ENCODE measurements at places on chromosomes 12 and 14. TPM values are rescaled to one million over a fixed set of nuclear protein-coding genes. Genes with fewer than 3 reads are reported as not detected.

RNASE7 gene
- not detected for total RNA-seq

CCDC184 gene
- total RNA-seq: 0.61 TPM

TRMT61A gene
- 11.6 TPM for total RNA-seq

PRH2 gene
- total RNA-seq: not detected

SMIM41 gene
- 6.1 TPM for total RNA-seq

RPGRIP1 gene
- total RNA-seq: 1.7 TPM

RDH5 gene
- 6.0 TPM for total RNA-seq

ERC1 gene
- total RNA-seq: 54.3 TPM

FGF6 gene
- total RNA-seq: not detected

DNA sequence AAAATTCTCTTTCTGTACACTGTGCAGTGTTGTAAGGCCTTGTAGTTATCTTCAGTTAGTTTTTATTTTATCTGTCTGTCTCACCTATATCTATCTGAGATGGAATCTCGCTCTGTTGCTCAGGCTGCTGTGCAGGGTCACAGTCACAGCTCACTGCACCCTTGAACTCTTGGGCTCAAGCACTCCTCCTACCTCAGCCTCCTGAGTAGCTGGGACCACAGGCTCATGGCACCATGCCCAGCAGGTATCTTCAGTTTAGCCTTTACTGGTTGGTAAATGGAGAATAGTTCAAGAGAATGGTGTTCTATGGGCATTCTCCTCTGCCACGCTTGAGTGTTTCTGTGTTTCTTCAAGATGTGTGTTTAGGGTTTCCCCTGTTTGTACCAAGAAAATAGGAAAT, 13.6 kb downstream of the TULP3 start:
- H3K4me3 ChIP-seq: no peak overlapping the region
- H3K27me3 ChIP-seq: no peaks in the 10 kb centered on the region
- H3K36me3 ChIP-seq: peaks cover under 1% of the 10 kb centered on the region
- peaks cover 8% of the 10 kb centered on the region for H3K4me1 ChIP-seq
- DNase-seq: no peak

- H3K4me3 ChIP-seq: no peak overlapping the region
- no peaks in the 10 kb centered on the region for H3K27me3 ChIP-seq
- no peak overlapping the region for H3K27ac ChIP-seq
- no peak for DNase-seq
Observed at GRCh38 chr12:26361964-26362363, 166.6 kb downstream of the SSPN start.

DNA sequence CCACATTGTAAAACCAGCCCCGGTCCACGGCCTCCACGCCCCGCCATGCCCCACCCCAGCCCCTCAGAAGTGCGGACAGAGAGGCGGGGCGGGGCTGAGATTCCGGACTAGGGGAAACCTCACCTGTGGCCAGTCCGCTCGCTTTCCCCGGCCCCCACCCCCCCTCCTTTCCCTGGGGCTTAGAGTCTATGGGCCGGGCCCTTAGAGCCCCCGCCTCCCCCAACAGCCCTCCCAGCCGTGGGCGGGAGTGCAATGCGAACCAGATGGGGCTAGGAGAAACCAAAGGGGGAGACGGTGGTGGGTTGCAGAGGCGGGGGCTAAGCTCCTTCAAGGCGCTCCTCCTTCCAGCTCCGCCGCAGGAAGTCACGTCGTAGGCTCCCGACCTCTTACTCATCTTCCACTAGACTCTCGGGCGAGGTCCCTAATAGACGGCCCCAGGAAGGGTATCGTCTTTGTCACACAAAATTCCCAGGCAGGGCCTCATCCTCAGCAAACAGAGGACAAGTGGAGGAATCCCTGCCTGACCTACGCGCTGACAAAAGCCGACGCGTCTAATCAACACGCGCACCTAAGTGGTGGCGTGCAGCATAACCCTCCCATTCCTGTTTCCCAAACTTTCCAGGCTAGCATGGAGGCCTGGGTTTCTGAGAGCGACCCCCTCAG, 1.1 kb upstream of the NAB2 start:
- H3K36me3 ChIP-seq: peaks cover 20% of the 10 kb centered on the region
- DNase-seq: peak; percentile 97
- peak overlapping the region; percentile 63 for H3K4me3 ChIP-seq
- H3K4me1 ChIP-seq: peaks cover 31% of the 10 kb centered on the region

- H3K4me3 ChIP-seq: peak overlapping the region; percentile 29
- DNase-seq: no peak
- H3K27me3 ChIP-seq: peaks cover 47% of the 10 kb centered on the region
- no peaks in the 10 kb centered on the region for H3K36me3 ChIP-seq
- H3K4me1 ChIP-seq: peaks cover 6% of the 10 kb centered on the region
Observed at GRCh38 chr12:125331342-125332052, 266.3 kb downstream of the AACS start.

DNA sequence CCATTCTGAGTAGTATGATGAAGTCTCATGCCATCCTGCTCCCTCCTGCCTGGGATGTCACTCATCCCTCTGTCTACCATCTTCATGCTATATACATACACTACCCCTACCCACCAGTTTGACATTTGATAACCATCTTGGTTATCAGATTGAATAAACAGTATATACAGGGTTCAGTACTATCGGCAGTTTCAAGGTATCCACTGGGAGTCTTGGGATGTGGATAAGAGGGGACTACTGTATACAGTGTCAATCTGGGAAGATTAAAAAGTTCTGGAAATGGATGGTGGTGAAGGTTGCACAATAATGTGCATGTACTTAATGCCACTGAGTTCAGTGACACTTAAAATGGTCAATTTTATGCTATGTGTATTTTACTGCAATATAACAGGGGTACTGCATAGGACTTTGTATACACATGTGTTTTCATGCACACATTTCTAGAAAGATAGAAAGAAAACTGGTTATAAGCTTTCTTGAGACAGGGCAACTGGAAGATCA, 22.1 kb downstream of the SPPL3 start:
- no peak overlapping the region for H3K27ac ChIP-seq
- no peaks in the 10 kb centered on the region for H3K27me3 ChIP-seq
- H3K4me3 ChIP-seq: no peak overlapping the region
- peaks cover 4% of the 10 kb centered on the region for H3K4me1 ChIP-seq

DNA sequence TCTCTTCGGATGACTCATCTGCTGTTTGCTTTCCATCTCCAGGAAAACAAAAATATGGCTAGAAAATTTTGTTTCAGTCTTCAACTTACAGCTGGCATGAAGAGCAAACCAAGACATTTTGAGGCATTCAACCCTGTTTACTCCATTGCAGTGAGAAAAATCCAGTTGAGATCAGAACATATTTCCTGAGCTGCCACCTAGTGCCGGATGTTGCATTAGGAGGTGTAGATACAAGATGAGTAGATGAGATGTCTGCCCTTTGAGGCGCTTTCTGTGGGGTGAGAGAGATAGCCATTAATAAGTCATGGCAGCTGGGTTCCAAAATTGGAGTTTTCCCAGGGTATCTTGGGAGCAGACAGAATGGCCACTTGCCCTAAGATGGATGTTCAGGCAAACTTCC, 171.1 kb downstream of the PRKCH start:
- peaks cover 9% of the 10 kb centered on the region for H3K36me3 ChIP-seq
- H3K4me1 ChIP-seq: peaks cover 31% of the 10 kb centered on the region
- no peak overlapping the region for H3K4me3 ChIP-seq
- H3K27ac ChIP-seq: peak overlapping the region; percentile 34
- no peak for DNase-seq

- H3K4me3 ChIP-seq: no peak overlapping the region
- peak; percentile 43 for DNase-seq
- peaks cover 28% of the 10 kb centered on the region for H3K27me3 ChIP-seq
Observed at GRCh38 chr12:132355742-132356681, 26.6 kb upstream of the GALNT9 start.

- H3K27me3 ChIP-seq: no peaks in the 10 kb centered on the region
- H3K27ac ChIP-seq: no peak overlapping the region
- DNase-seq: no peak
- H3K4me3 ChIP-seq: no peak overlapping the region
Observed at GRCh38 chr12:62799126-62799736, 135.7 kb downstream of the PPM1H start.

DNA sequence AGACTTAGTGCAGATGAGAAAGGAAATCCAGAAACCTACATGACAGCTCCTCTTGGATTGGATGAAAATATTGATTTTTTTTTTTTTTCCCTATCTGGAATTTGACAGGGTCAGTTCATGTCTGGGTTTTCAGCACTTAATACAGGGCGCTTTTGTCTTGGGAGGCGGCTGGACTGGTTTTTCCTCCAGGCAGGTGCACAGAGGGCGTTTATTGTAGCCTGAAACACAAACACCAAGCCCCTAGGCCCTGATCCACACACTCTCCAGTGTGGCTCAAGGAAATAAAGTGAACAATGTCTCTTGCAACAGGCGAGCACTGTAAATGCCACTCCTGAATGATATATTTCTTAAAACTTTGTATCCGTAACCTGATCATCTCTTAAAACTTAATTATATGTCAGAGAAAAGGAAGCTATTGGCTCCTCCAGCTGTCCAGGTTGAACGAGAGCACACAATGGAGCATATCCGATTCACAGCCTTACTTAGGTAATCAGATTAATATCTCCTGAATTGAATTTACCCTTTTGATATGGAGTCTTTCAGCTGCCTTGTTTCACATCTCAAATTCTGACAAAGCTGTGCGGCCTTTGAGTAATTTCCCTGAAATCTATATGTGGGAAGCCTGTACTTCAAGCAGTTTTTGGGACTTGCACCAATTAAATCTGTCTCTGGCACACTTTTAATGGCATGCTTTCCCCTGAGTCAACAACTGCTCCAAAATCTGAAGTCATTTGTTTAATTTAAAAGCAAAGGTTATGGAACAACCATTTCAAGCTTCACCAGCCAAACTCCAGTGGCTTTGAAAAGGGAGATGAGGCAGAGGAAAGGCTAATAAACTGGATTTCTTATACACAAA, 485.7 kb downstream of the ZFP36L1 start:
- no peak overlapping the region for H3K4me3 ChIP-seq
- H3K27ac ChIP-seq: peak overlapping the region; percentile 51

DNA sequence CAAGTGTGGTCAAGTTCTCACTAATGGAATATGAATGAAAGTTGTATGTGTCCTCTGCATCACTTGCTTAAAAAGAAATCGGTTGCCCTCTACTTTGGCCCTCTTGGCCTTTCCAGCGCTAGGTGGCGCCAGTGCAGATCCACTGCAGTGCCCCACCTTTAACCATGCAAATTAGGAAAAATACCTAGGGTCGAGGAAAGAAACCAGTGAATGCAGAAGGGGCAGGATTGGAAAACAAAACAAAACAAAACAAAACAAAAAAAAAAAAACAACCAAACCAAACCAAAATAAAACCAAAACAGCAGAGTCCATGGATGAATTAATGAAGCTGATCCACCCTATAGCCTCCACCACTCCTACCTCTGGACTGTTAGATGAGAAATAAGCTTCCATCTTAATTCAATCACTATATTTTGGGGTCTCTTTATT, 12.9 kb upstream of the NEMF start:
- H3K27ac ChIP-seq: peak overlapping the region; percentile 44
- peaks cover 22% of the 10 kb centered on the region for H3K4me1 ChIP-seq
- no peak overlapping the region for H3K4me3 ChIP-seq
- H3K27me3 ChIP-seq: no peaks in the 10 kb centered on the region
- H3K36me3 ChIP-seq: no peaks in the 10 kb centered on the region
- DNase-seq: peak; percentile 89

GRCh38 chr12:19829100-19829853, 390.0 kb downstream of the AEBP2 start:
- no peak overlapping the region for H3K4me3 ChIP-seq
- no peak for DNase-seq
- no peak overlapping the region for H3K27ac ChIP-seq
- H3K4me1 ChIP-seq: no peaks in the 10 kb centered on the region
- H3K36me3 ChIP-seq: no peaks in the 10 kb centered on the region

GRCh38 chr12:27277846-27278260, 33.8 kb downstream of the STK38L start:
- no peak overlapping the region for H3K27ac ChIP-seq
- no peaks in the 10 kb centered on the region for H3K36me3 ChIP-seq
- DNase-seq: no peak
- peaks cover 16% of the 10 kb centered on the region for H3K4me1 ChIP-seq
- H3K4me3 ChIP-seq: no peak overlapping the region

DNA sequence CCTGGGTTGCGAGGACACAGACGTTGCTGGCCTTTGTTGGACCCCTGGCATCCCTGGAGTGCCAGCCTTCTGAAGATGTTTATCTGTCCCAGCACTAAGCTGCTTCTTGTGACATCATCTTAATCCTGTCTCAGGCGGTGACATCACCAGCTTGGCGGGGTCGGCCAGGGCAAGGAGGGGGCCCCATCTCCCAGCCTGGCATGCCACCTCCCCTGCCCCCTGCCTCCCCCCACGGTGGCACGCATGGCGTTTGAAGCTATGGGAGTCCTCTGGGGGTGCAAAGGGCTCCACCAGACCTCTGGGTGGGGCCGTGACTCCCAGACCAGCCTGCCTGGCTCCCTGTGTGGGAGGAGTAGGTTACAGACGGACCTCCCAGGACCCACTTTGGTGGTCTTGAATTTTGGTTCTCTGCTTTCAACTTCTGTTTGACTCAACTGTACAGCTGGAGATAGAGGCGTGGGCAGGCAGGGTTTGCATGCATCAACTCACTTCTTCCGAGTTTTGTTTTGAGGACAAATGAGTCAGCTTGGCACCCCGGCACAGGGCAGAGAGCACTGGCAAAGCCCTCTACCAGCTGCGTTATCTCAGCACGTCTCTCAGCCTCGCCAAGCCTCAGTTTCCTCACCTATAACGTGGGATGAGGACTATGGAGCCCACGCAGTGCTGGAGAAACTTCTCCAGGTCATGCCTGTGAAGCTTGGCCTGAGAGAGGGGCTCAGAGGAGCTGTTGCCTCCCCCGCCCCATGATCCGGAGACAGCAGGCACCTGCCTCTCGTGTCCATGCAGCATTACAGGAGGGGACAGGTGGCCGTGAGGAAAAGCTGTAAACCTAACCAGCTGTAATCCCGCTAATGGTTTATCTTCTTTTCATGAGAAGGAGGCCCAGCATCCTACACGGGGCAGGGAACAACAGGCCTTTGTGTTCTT, 38.8 kb upstream of the EML1 start:
- H3K4me3 ChIP-seq: no peak overlapping the region
- H3K4me1 ChIP-seq: peaks cover 50% of the 10 kb centered on the region
- H3K27me3 ChIP-seq: no peaks in the 10 kb centered on the region
- H3K27ac ChIP-seq: no peak overlapping the region

GRCh38 chr14:67343601-67344230, 15.9 kb downstream of the ATP6V1D start:
- no peak overlapping the region for H3K4me3 ChIP-seq
- peaks cover 85% of the 10 kb centered on the region for H3K36me3 ChIP-seq
- no peaks in the 10 kb centered on the region for H3K27me3 ChIP-seq

GRCh38 chr14:103711516-103712431, 3.5 kb downstream of the XRCC3 start:
- no peak overlapping the region for H3K4me3 ChIP-seq
- peak overlapping the region; percentile 71 for H3K27ac ChIP-seq
- no peaks in the 10 kb centered on the region for H3K36me3 ChIP-seq
- H3K27me3 ChIP-seq: no peaks in the 10 kb centered on the region
- DNase-seq: peak; percentile 79

GRCh38 chr12:88947486-88948043, 367.3 kb upstream of the KITLG start:
- H3K4me1 ChIP-seq: peaks cover 4% of the 10 kb centered on the region
- H3K36me3 ChIP-seq: no peaks in the 10 kb centered on the region
- H3K4me3 ChIP-seq: no peak overlapping the region
- no peak overlapping the region for H3K27ac ChIP-seq

DNA sequence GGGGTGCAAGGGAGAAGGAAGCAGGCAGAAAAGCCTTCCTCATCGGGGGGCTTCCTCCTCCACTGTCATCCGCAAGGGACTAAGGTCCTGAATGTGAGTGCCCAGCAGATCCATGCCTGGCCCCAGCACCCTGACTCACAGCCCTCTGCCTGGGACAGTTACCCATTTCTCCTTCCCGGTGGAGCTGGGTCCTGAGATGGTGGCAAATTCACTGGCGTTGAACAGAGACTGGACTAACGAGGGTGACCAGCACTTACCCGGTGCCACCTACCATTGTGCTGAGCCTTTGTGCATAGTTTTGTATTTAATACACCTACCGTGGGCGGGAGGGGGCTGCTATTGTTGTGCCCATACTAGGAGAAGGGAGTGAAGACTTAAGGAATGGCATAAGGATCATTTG, 30.9 kb upstream of the PLEKHG6 start:
- H3K4me1 ChIP-seq: peaks cover 28% of the 10 kb centered on the region
- H3K27me3 ChIP-seq: no peaks in the 10 kb centered on the region
- H3K27ac ChIP-seq: peak overlapping the region; percentile 95

Measured in upper lobe of right lung (tissue), 1 donor.